ENCODE measurements at places on chromosomes 12 and 14.

GRCh38 chr14:64879635-64880220 lies at the start of gene SPTB:
Gene SPTB (minus strand): TSS chr14:64879907. CDS start chr14:64823094, 56,813 bp downstream.
- DNase-seq = peak; percentile 17

DNA sequence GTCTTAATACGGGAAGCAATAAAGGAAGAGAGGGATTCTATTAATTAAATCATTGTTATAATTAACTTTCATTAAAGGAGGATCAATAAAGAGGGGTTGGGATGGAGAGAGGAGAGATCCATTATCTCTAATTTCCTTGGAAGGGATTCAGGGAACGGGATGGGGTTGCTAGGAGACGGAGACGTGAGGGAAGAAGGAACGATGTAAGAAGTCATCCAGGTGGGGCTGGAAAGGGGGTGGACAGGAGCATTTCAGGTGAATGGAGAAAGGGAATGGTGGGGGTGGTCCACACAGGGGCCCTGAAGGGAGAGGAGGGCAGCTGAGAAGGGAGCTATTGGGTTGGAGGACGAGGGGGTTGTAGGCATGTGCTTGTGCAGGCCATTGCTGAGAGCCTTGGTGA lies 17.2 kb downstream of the CALCOCO1 start:
- peak; percentile 37 for DNase-seq

DNA sequence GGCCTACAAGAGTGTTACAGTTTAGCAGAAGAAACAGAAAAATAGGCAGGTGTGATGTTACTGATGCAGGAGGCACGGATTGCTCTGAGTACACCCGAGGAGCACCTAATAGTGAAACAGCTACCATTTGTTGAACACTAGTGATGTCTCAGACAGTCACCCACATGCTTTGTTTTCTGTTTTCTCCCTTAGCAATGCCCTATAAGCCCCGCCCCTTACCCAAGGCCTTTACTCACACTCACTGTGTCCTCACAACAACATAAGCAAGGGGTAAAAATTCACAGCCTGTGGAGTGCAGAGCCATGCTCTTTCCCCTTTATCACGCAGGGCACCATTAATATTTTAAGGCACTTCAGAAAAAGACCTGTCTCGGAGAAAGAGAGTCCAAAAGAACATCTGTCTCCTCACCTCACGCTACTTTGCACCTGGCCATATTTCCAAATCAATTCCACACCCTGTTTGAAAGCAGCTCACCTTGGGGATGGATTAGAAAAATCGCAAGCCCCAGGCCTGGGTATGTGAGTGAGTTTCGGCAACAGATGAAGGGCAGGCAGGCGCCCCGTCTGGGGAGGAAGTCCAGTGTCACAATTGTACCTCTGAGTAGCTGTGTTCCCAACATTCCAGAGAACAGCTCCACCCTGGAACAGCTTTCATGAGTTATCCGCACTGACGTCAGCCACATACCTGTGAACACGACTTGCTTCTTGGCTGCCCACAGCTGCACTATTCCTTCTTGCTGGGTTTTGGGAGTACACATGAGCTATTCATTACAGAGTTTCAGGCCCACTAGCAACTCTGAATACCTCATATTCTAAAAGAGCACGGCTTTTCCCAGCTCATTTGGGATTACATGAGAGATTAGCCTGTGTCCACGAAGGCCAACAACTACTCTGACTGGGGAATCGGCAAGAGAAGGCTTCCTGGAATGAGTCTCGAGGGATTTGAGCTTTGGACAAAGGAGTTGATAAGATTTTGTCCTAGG lies 26.0 kb downstream of the MAPK1IP1L start:
- DNase-seq = no peak

- DNase-seq = no peak
Observed at GRCh38 chr14:29282169-29282568, 515.6 kb downstream of the FOXG1 start.

DNA sequence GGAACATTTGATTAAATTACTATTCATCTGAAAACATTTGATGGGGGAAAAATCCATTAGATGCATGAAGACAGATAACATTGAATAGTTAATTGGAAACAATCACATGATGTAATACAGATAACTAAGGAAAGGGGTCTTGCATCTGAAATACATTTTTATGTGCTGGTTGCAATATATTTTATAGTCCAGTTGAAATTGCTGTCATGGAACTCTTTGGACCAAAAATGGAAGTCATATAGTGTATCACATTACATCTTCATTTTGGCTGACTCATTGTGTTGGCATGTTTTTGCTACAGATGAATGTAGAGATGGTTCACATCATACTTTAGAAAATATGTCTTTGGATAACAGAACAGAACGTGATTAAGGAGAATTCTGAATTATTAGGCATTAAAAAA lies 43.0 kb upstream of the GNPNAT1 start:
- no peak for DNase-seq

DNA sequence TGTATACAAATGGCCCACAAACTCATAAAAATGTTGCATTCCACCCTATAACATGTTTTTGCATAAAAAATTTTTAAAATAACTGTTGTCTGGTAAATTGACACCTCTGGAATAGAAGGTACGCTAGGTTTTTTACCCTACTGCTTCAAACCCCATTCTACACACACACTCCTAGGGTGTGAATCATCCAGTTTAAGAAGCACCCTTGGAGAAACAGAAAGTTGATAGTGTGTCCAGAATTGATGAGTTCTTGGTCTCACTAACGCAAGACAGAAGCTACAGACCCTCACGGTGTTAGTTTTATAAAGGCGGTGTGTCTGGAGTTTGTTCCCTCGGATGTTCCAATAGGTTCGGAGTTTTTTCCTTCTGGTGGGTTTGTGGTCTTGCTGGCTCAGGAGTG lies 158.5 kb downstream of the KLRB1 start:
- DNase-seq = no peak

DNA sequence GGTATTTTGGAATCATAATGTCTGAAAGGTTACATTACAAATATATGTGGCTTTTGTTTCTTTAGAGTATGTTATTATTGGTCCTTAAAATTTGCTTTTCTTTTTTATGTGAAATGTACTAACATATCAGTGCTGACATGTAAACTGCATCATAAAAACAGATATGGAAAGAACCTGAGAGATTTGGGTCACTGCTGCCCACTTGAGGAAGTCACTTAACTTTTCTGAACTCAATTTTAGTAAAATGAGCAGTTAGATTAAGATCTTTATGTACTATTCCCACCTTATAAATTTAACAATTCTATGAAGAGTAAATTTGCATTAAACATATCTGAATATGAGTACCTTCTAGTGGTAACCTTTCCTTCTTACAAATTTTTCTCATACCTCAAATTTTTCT lies 7.5 kb downstream of the PTGR2 start:
- no peak for DNase-seq

DNA sequence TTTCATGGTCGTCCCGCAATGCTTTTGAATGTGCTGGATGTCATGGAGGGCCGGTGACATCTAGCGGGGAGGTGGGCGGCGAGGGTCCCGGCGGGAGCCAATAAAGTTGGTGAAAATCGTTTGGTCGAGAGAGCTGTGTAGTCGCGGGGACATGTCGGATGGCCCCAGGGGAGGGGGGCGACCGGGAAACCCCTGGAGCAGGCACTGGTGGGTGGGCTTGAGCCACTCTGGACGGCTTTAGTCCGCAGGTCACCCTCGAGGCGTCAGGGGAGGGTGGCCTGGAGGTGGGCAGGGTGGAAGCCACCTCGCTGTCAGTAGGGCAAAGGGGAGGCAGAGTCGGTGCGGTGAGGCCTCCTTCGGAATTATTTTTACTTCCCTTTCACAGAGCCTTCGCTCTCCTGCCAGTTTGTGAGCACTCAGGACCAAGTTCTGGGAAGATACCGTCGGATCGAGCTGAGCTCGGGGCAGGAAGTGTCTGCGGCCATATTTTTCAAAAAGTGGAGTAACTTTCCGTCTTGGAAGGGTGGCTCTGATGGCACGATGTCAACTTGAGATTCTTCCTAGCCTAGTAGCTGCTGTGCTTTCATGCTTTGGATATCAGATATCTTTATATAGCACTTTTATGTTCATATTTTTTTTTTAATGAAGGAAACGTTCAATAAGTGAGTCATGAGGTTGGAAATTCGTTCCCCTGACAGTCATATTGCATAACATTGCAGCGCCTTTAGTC lies 28.2 kb downstream of the WBP11 start:
- no peak for DNase-seq

GRCh38 chr14:65069874-65070413 lies 32.4 kb downstream of the MAX start:
- no peak for DNase-seq

DNA sequence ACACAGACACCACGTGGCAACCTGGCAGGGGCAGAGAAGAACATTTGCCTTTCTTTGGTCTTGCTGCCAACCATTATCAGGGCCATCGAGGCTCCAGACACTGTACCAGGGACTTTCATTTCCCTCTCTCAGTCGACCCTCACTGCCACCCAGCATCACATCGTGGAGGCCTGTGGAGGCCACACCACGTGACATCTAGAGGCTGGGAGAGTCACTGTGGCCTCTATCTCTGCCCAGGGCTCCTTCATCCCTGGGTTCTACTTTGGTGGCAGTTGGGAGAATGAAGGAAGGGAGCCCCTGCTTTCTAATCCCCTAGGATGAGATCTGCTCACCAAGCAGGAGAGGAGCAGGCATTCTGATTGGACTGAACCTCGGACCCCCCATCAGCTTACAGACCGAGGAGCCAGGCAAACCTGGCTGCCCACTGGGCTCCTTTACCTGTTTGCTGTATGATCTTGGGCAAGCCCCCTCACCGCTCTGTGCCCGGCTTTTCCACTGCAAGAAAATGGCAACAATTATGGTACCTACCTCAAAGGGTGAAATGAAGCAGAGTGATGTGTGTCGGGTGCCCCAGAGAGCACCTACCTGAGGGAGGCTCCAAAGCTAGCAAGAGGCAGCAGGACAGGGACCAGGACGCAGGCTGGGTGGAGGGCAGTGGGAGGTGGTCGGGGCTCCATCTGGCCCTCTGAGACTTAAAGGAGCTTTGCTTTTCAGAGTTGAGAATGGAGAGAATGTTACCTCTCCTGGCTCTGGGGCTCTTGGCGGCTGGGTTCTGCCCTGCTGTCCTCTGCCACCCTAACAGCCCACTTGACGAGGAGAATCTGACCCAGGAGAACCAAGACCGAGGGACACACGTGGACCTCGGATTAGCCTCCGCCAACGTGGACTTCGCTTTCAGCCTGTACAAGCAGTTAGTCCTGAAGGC lies 1.8 kb downstream of the SERPINA3 start:
- DNase-seq = no peak

GRCh38 chr14:26596543-26597061 lies 1.2 kb downstream of the NOVA1 start:
- peak; percentile 62 for DNase-seq

DNA sequence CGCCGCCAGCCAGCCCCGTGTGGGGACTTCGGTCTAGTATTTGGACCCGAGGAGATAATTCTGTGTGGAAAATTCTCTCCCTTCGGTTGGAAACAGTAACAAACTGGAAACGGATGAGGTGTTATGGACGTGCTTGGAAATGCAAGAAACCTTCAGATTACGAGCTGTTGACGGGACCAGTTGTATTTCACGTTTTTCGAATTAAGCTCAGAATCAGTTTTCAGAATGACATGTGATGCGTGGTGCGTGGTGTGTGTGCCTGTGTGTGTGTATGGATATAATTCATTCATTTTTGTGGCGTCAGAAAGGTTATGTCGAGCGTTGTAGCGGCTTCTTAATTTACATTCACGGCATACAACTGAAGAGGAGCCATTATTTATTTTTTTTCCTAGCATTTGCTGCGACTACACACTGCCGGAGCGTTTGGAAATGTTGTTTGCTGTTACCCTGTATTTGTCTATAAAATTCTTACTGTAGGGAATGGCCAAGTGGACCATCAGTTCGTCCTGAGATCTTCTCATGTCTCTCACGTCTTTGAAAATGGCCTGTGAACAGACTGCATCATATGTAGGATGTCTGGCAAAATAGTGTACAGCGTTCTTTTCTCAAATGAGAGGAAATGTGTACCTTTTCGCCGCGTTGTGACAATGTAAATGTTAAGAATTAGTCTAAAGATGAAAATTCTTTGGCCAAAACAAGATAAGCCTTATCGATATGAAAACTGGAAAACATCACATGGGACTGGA lies 1.3 kb downstream of the TRAF3 start:
- no peak for DNase-seq

DNA sequence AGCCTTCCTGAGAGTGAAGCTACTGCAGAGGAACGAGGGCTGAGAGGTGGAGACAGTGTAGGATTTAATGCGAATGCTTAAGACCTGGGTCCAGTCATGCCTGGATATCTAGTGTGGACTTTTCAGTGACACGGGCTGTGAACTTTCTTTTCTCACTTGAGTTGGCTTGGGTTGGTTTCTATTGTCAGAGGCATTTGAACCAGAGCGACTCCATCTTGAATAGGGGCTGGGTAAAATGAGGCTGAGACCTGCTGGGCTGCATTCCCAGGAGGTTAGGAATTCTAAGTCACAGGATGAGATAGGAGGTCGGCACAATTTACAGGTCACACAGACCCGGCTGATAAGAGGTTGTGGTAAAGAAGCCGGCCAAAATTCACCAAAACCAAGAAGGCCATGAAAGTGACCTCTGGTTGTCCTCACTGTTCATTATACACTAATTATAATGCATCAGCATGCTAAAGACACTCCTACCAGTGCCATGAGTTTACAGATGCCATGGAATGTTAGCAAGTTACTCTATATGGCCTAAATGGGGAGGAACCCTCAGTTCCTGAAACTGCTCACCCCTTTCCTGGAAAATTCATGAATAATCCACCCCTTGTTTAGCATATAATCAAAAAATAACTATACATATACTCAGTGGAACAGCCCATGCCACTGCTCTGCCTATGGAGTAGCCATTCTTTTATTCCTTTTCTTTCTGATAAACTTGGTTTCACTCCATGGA lies 34.2 kb upstream of the TMCC3 start:
- no peak for DNase-seq

DNA sequence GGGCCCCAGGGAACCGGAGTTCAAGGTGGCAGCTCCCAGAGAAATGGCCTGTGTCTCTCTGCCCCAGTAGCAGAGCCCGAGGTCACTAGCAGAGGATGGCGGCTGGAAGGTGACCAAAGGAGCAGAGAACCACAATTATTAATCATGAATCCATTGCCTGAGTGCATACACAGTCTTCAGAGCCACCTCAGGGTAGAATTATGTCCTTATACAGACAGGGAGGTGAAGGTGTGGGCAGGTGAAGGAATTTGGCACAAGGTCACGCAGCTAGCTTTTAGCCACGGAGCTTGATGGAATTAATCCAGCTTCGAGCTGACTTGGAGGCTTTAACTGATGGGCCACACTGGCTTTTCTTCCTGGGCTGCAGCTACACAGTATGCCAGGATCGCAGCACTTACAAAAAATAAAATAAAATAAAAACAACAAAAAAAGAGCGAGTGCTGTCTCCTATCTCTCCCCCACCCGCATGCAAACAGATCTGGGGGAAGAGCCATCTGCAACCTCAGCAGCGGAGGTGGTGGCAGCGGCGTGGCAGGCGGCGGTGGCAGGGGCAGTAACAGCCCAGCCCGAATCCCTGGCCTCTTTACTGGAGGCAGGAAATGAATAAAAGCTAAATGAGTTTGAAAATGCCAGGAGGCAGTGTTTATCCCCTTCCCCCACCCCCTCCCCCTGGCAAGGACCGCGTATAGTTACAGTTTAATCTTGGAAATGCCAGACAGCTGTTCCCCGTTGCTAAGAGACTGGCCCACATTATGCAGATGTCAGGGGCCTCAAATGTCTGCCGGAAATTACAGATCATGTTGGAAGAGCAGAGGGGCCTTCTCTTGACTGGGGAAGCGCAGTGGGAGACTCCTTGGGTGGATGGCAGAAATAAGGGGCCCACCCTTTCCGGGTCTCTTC lies 93.5 kb downstream of the LRRC74A start:
- DNase-seq = peak; percentile 92

GRCh38 chr14:34632411-34632978 lies 2.5 kb upstream of the SNX6 start:
- DNase-seq = no peak
